Activated naive CD8-positive, alpha-beta T cell treated with anti-CD3 and anti-CD28 coated beads for 36 hours (primary cell): ENCODE measurements at places on chromosomes 11 and 22. TPM values are rescaled to one million over a fixed set of nuclear protein-coding genes. Genes with fewer than 3 reads are reported as not detected.

OR52I1 gene
- not detected for total RNA-seq

ADAMTS8 gene
- total RNA-seq = not detected

DNA sequence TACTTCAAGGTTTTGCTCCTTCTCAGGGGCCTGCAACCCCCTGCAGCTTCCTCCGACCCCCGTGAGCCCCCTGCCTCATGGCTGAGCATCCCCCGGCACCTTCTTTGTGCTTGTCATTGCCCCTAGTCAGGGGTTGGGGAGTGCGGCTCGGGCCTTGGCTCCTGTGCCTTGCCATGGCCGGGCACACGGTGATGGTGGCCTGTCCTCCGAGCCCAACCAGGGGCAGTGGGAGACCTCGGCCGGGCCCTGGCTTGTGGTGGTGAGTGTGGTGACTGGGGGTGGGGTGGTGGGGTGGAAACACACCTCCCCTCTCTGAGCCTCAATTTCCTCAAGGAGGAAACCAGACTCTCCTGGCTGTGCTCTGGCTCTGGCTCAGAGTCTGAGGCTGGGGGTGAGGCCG is 1.5 kb upstream of the MRGPRG start:
- no peak for DNase-seq
- H3K4me3 ChIP-seq = no peak overlapping the region
- H3K4me1 ChIP-seq = peaks cover 12% of the 10 kb centered on the region
- no peaks in the 10 kb centered on the region for H3K36me3 ChIP-seq

- no peak for DNase-seq
- no peaks in the 10 kb centered on the region for H3K27me3 ChIP-seq
- no peaks in the 10 kb centered on the region for H3K4me1 ChIP-seq
- no peak overlapping the region for H3K27ac ChIP-seq
- peaks cover 4% of the 10 kb centered on the region for H3K36me3 ChIP-seq
- H3K4me3 ChIP-seq = no peak overlapping the region
Measured at GRCh38 chr11:117380676-117381075, 53.0 kb downstream of the CEP164 start.

DNA sequence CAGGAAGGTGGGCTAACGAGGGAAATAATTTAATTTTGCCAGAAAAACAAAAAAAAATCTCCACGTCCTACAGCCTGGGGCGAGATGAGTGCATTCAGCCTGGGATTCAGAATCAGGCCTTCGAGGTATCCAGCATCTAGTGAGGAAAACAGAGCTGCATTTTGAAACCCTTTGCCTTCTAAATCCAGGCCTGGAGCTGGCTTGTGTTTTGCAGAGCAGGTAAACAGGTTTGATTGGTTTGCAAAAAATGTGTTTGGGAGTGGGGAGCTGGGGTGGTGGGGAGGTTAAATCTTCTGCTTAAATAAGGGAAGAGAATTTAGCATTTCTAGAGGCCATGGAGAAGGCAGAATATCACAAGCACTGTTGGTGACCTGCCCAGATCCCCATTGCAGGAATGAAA is 29.7 kb upstream of the RASD2 start:
- no peak overlapping the region for H3K4me3 ChIP-seq
- DNase-seq = no peak
- no peaks in the 10 kb centered on the region for H3K4me1 ChIP-seq
- peaks cover 5% of the 10 kb centered on the region for H3K27me3 ChIP-seq
- no peaks in the 10 kb centered on the region for H3K36me3 ChIP-seq

- H3K4me1 ChIP-seq = peaks cover 10% of the 10 kb centered on the region
- no peak overlapping the region for H3K27ac ChIP-seq
- H3K36me3 ChIP-seq = no peaks in the 10 kb centered on the region
Measured at GRCh38 chr22:28034760-28035401, 115.8 kb upstream of the PITPNB start.

DNA sequence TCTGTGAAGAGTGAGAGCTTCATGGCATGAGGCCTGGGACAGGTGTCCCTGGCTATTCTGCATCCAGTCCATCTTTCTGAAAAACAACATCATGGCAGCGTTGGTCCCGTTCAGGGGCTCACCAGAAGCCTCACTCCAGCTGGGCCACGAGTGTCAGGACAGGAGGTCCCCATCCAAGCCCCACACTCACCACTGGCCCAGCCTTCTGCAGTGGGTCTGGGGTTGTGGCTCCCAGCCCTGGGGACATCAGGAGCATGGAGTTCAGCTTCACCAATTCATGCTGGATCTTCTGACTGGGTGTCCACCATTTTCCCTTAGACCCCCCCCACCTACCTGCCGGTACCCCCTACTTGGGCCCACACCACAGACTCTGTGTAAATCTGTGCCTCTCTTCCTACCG is 400.3 kb downstream of the BRD1 start:
- H3K27me3 ChIP-seq = peaks cover 25% of the 10 kb centered on the region
- DNase-seq = no peak
- H3K4me3 ChIP-seq = no peak overlapping the region
- H3K27ac ChIP-seq = no peak overlapping the region
- no peaks in the 10 kb centered on the region for H3K36me3 ChIP-seq
- H3K4me1 ChIP-seq = no peaks in the 10 kb centered on the region

GRCh38 chr22:24068717-24069297 is 57.7 kb downstream of the CABIN1 start:
- no peak overlapping the region for H3K27ac ChIP-seq
- H3K27me3 ChIP-seq = no peaks in the 10 kb centered on the region
- H3K4me3 ChIP-seq = no peak overlapping the region
- DNase-seq = no peak
- H3K36me3 ChIP-seq = peaks cover 34% of the 10 kb centered on the region
